Stimulated activated CD8-positive, alpha-beta memory T cell treated with anti-CD3 and anti-CD28 coated beads, Interleukin-2, amount 100 ng/mL, for 1 hour (primary cell): ENCODE measurements at places on chromosomes 4 and X.

DNA sequence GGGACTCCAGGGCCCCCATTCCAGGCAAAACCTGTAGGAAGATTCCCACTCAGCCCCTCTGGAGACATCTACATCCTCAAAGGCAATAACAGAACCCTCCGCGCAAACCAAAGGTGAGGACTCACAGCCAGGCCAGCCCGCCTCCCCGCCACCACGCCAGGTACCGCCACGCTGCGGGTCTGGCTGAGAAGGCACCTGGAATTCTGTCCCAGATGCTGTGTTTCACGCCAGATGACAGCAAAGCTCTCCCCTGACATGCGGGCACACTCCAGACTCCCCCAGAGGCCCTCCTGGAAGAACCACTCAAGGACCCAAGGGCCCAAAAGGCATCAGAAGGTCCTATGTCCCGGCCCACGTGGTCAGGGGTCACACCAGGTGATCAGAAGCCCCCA is 59.6 kb downstream of the FAM53A start:
- no peak for DNase-seq

DNA sequence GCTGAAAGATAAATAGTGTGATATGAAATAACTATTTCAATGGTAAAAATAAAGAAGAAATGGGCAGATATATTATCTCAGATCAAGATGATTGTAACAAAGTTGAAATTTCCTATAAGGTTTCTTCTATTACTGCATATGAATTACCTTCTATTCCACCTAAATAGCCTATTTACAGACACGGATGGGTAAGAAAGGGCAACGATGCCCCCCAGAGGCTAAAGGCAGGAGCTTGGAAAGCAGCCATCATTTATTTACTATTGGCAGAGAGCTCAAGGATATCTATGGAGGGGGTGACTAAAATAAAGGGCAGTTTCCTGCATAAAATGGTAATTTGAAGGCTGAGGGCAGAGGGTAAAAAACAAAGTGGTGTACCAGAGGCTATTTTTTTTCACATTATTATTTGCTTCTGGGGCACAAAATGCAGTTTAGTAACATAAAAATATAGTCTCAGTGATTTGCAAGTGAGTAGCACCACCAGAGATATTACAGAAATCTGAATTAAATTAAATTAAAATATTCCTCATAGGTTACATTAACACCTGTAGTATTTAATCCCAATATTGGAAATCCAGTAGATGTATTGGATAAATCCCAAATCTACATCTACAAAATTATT is 123.1 kb downstream of the BTC start:
- DNase-seq, result no peak

DNA sequence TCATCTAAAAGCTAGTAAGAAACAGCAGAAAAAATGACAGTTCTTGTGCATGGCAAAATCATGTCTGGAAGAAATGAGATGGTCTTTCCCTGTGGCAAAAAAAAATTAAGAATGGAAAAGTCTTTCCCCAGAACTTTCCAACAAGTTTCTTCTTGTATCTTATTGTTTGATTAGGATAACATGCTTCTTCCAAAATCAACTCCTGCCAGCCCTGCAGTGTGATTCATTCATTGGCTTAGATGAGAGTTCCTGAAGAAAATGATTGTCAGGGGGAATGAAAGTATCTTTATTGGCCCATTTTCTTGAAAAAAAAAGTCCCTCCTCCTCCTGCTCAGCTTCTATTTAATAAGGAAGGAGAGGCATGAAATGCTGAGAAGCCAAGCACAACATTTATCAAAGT is 407.7 kb downstream of the ARAP2 start:
- DNase-seq, result no peak

- DNase-seq, result no peak
Observed at GRCh38 chr4:101824500-101824899, 34.0 kb downstream of the BANK1 start.

GRCh38 chr4:108359130-108359985 is 190.6 kb upstream of the LEF1 start:
- no peak for DNase-seq

DNA sequence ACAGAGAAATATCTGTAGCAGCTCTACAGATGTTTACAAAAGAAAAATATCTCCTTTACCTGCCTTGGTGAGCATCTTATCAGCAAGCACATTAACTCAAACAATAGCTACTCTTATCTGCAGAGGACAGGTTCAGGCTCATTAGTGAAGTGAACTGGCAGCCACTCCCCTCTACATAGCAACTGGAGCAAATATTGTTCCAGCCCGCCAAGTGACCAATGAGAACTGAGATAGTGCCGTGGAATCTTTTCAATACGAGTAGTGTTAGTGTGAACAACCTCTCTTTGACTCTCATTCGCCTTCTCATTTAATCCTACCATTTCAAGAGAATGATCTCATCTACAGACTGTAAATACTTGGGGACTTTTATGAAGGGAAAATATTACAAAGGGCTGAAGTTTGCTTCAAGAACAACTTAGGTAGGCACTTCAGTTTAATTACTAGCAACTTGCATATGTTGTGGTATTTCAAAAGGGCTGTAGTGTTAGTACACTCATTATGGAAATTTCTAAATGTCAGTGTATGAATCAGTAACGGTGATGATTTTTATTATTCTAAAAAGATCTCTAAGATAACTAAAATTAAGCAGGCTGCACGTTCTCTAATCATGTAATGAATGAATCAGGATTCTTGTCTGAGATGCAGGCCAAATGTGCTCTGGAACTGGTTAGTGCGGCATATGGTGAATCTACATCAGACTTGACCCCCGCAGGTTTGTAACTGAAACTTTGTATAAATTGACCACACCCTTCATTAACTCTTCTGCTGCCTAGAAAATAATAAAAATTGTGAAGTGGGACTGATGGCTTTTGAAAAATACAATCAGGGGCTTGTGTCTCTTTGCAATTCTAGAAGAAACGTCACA is 72.4 kb downstream of the PALLD start:
- no peak for DNase-seq

GRCh38 chr4:12118651-12119213 is 690.0 kb upstream of the HS3ST1 start:
- no peak for DNase-seq

- no peak for DNase-seq
Observed at GRCh38 chrX:13201605-13202219, 118.1 kb downstream of the ATXN3L start.

DNA sequence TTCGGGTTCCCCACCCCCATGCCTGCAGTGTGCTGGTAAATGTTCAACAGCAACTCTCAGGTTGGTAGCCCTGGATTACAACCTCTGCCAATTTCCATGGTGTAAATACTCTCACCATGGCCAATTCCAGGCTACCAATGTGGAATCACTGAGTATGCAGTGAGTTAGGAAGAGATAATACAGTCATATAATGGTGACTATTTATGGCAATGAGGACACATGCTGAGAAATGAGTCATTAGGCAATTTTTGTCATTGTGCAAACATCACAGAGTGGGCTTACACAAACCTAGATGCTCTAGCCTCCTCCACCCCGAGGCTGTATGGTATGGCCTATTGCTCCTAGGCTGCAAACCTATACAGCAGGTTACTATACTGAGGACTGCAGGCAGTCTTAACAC is 4.6 kb upstream of the CLDN24 start:
- no peak for DNase-seq

- DNase-seq, result no peak
Observed at GRCh38 chrX:49066690-49067089, 7.1 kb downstream of the PRAF2 start.

- DNase-seq, result no peak
Observed at GRCh38 chr4:89837385-89837992, 528 bp upstream of the SNCA start.

DNA sequence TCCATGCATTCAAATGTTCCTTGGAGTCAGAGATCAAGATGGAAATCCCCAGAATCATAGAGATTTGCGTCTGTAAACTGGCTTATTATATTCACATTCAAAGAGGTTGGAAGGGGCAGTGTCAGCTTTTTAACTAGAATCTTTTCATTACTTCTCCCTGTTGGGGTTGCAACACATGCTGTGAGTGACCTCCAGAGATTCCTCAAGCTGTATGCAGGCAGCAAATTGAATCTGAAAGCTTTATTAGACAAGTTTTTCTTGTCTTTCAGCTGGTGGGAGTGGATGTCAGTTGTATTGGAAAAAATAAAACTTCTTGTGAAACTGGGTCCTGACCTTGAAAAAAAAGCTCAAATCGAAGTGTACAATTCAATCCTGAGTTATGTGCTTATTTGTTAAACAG is 736.5 kb upstream of the FTHL17 start:
- DNase-seq, result no peak

DNA sequence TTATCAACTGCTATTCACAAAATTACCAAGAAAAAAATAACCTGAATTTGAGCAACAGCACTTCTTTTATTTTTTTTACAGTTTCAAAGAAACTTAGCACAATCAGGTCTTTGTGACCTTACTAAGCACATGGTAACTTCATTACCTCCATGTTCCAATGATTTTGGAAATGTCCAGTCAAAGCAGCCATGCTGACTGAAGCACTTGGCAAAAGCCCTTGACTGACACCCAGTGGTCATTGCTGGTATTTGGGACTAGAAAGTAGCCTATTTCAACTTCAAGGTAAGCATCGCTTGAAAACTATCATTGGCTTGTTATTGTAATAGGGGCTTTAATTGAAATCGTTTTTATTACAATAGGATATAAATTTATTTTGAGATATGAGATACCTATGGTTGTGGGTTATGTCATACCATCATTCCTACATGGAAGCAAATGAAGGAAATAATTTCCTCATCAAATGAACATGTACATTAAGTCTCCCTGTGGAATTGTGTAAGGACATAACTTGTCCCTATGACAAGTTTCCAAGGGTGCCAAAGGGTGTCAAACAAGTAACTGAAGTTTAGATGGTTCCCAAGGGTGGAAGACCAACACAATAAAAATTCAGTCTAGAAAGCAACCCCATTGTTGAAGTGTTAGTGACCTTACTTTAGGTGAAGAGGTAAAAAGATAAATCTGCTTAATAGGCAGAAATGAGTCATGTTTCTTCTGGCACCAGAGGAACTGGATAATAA is 15.2 kb upstream of the ANXA10 start:
- no peak for DNase-seq

GRCh38 chr4:97879942-97880341 is 263.3 kb downstream of the STPG2 start:
- no peak for DNase-seq

GRCh38 chr4:19683426-19683825 is 568.3 kb upstream of the SLIT2 start:
- DNase-seq, result no peak

- DNase-seq, result no peak
Observed at GRCh38 chrX:16796298-16796697, 10.0 kb downstream of the TXLNG start.

DNA sequence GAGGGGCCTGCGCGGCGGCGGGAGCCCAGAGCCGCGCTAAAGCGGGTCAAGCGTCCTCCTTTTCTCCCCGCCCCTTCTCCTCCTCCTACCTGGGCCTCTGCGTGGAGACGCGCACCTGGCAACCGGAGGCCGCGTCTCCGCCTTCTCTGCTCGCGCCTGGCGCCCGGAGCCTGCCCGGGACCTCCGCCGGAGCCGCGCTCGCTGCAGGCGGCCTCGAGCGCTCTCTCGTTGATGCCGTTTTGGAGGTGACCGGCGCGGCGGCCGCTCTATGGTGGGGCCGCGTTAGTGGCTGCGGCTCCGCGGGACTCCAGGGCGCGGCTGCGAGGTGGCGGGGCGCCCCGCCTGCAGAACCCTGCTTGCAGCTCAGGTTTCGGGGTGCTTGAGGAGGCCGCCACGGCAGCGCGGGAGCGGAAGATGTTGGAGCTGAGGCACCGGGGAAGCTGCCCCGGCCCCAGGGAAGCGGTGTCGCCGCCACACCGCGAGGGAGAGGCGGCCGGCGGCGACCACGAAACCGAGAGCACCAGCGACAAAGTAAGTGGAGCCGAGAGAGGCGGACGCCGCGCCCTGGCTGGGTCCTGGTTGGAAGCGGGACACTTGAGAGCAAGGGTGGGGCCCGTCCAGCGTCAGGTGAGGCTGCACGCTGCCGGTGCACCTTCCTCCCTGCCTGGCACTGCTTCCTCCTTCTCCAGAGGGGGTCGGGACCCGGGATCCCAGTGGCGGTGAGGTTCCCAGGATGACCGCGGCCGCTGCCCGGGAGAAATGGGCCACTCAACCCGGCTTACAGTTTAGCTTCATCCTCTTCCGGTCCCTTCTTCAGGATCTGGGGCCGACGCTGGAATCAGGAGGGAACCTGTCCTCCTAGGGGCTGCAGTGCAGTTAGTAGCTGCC is at the start of gene CDS1:
Gene CDS1, plus strand, starts transcription at position 140 of the 888 bp plus-strand sequence. Its CDS starts 275 bp downstream, at position 415.
- no peak for DNase-seq

GRCh38 chr4:2570551-2571222 is 34.2 kb downstream of the FAM193A start:
- DNase-seq, result peak; percentile 20

DNA sequence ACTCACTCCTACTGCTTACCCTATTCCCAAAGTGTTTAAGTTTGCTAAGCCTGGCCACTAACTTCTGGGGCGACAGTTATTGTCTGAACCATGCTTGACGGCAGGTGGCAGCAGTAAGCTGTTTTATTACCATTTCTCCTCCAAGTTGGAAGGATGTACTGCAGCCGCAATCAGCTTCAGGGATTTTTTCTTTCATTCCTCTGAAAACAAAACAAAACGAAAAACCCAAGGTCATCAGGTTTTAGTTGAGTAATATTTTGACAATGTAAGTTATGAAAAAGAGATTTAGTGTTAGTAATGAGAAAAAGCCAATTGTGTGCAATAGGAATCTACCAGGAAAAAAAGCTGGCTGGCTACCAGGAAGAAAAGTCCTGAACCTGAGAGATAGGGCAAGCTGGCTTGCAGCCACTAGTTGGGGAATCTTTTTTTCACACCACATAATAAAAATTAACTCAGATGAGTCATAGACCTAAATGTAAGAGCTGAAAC is 13.2 kb upstream of the RAB9B start:
- no peak for DNase-seq

DNA sequence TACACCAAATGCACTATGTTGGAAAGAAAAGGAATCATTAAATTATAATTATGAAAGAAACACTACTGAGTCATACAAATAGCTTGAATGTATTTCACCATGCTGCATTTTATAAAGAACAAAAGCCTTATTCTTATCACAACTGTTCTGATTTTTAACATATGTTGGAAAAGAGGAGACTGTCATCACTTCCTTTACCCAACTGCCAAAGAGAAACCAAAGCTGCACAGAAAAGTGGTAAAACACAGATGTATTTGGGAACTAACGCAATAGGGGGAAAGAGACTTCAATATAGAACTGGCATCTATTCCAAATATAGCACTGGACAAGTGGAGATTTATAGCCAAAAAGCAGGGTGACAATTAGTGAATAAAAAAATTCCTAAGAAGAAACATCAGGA is 181.0 kb downstream of the SPANXN3 start:
- DNase-seq, result no peak

- no peak for DNase-seq
Observed at GRCh38 chr4:147194604-147195003, 248.9 kb upstream of the TTC29 start.

GRCh38 chr4:25361253-25361652 is 15.8 kb upstream of the ANAPC4 start:
- no peak for DNase-seq

GRCh38 chr4:99383833-99384392 is 31.4 kb upstream of the ADH1C start:
- no peak for DNase-seq

GRCh38 chr4:84527391-84527790 is 28.3 kb upstream of the NKX6-1 start:
- no peak for DNase-seq
